ENCODE measurements at places on chromosomes 12 and 14.

GRCh38 chr12:99067171-99067785, 422.2 kb downstream of the APAF1 start:
- no peak for DNase-seq

DNA sequence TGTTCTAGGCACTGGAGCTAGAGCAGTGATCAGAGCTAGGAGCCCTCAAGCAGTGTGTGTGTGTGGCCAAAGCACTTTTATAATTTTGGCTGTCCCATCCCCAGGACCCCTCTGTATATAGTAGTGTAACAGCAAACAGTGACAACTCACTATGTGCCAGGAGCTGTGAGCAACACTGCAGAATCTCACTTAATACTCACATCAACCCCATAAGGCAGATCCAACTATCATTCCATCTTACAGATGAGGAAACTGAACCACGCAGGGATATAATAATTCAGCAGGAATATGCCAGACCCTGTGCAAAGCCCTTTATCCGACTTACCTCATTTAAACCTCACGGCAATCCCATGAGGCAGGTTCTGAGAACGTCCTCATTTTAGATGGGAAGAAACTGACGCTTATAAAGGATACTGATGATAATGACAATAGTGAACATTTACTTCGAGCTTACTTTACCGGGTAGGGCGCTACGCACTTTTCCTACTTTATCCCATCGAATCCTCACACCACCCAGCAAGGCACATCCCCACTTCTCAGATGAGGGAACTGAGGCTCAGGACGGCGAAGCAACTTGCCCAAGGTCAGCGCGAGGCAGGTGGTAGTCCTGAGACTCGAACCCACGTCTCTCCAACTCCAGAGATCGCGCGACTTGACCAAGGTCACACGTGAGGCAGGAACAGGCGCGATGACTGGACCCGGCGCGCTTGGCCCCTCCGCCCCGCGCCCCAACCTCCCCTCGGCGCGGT, 687 bp downstream of the RAB35 start:
- peak; percentile 43 for DNase-seq

GRCh38 chr12:6277982-6278438, 32.5 kb upstream of the PLEKHG6 start:
- DNase-seq: no peak

DNA sequence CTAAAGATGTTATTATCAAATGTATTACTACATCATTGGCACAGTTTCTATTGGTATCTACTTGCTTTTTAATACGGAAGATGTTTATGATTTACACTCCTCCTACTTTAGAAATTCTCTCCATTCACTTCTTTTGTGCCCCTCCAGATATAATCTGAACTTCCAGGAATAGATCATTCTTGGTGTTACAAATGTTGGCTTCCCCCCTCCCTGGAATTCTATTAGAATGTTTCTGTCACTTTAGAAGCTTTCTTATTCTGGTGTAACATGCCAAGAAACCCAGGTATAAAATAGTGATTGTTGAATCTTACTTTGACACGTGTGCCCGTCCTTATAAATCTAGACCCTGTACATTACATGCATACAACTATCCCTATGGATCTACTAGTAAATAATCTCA, 1.2 kb upstream of the WDR20 start:
- DNase-seq: no peak

GRCh38 chr12:87991483-87991882, 37.7 kb downstream of the C12orf50 start:
- DNase-seq: no peak

- DNase-seq: no peak
These were observed 3.1 kb downstream of the OTUB2 start for GRCh38 chr14:94029265-94029664.

- no peak for DNase-seq
These were observed at the start of gene CLEC6A for GRCh38 chr12:8455727-8456360. Gene CLEC6A, plus strand, starts transcription at chr12:8455962. Its CDS starts 150 bp downstream, at chr12:8456112.

DNA sequence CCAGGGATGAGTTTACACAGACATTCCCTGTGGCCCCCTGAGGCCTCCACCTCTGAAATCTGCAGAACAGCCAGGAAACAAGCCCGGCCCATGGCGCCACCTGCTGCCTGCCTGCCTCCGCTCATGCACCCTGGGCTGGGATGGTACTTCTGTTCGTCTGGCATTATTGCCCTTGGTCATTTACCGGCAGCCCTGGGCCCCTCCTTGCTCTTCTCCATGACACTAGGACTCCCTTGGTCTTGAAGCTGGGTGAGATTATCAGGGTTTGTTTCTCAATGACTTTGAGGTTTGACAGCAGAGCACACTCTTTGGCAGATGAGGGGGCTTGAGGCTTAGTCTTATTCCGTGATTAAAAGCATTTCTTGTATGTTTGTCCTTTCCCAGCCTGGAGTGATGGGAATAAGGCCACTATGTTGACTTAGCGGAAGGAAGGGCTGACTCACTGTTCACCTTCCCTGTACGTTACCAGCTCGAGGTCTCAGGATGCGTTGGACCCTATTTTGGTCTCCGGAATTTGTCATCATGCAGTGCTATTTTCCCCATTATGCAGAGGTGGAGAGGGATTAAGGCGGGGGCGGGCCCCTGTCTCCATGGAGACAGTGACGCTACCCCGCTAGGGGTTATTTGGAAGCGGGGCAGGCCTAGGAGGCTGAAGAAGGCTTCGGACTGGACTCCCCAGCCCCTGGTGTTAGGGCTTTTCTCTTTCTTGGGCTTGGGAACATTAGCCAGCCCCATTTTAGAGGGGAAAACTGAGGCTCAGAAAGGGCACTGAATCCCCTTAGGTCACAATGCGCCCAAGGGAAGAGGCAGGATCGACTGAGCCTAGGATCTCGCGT, 706 bp upstream of the PEX5 start:
- peak; percentile 82 for DNase-seq

DNA sequence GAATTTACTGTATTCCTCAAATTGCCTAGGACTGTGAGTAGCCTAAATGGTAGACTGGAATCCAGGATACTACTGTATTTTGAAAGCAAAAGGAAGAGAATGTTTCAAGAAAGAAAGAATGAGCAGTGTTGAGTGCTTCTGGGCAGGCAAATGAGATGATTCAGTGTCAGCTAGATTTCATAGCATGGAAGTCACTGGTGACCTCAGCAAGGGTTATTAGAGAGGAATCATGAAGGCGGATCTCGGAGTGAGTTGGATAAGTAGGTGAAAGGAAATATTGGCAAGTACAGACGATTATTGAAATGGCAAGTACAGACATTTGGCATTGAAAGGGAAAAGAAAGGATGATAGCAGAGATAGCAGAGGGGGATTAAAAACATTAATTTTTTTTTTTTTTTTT, 27.1 kb downstream of the VRK1 start:
- DNase-seq: no peak

GRCh38 chr12:16530268-16530850, 75.6 kb downstream of the LMO3 start:
- no peak for DNase-seq

DNA sequence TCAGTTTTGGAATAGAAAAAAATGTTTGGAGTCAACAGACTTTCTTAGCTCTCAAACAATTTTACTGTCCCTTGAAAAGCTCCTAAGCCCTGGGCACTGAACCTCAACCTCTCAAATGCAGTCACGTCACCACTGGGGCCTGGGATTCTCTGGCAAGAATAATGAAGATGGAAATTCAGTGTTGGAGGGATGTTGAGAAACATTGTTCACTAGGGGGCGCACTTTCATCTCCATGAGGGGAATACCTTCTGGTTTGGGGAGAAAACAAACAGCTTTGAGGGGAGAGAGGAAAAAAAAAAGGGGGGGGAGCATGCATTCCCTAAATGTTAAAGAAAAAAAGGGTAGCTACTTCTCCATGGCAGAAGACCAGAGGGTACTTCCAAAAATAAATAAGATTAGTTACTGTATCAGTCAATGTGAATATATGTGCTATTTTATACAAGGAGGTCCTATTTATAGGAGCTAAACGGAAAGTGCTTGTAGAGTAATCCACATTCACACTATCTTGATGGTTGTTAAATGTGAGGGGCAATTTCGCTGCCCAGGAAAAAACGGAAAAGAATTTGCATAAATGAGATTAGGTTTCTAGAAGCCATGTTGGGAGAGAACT, 5.8 kb upstream of the TBPL2 start:
- peak; percentile 90 for DNase-seq

DNA sequence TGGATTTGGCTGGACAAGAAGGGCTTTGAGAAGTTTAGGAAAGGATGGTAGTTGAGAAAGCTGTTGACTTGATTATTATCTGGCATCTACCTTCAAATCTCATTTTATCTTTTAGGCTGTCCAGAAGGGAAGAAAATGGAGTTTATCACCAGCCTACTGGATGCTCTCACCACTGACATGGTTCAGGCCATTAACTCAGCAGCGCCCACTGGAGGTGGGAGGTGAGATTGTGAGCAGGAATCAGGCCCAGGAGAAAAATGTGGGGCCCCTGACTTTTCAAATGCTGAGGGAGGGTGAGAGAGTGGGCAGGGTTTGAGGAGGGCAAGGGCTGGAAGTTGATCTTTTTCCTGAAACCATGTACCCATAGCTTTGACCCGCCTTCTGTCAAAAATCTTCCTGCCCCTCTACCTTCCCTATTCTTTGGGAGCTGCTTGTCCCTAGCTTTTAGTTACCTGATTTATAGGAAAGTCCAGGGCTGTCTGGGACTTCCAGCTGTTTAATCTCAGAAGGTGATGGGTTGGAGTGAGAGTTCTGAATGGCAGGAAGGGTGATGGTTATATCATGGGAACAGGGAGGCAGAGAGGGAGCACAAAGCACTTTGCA, 134.2 kb downstream of the SMOC1 start:
- DNase-seq: peak; percentile 29

DNA sequence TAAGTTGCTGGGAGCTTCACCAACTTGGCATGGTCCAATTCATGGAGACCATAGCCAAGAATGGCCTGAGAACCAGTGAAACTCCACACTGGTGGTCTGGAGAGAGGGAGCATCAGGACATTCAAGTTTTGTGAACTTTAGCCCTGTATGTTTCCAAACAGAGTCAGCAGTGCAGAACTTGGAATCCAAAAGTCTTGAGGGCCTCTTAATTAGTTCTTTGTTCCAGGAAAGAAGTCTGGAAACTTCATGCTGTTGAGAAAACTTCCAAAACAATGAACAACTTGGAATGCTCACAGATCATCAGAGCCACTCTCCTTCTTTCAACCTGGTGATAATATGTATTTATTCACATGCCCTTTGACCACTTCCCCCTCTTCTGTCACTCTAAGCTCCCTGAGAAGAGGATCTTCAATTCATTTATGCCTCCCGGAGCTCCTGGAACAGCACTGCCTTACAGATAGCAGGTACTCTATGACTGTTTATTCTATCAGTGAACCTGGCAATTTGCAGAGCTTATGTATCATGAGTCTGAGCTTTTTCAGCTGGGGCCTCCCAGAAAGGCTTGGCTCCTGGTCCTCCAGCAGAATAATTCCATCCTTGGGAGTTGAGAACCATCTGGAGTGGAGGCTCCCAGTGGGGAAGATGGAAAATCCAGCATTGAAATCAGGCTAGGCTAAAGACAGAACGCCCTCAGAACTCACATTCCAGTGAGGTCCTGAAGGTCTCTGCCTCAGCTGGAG, 191.4 kb downstream of the KTN1 start:
- no peak for DNase-seq

GRCh38 chr12:105945880-105946279, 192.9 kb downstream of the NUAK1 start:
- no peak for DNase-seq

GRCh38 chr14:50943943-50944646, at the start of gene PYGL:
Gene PYGL, minus strand, starts transcription at chr14:50944483. Its CDS starts 80 bp downstream, at chr14:50944403.
- peak; percentile 83 for DNase-seq

GRCh38 chr12:27969624-27970400, 2.7 kb downstream of the PTHLH start:
- DNase-seq: peak; percentile 80

DNA sequence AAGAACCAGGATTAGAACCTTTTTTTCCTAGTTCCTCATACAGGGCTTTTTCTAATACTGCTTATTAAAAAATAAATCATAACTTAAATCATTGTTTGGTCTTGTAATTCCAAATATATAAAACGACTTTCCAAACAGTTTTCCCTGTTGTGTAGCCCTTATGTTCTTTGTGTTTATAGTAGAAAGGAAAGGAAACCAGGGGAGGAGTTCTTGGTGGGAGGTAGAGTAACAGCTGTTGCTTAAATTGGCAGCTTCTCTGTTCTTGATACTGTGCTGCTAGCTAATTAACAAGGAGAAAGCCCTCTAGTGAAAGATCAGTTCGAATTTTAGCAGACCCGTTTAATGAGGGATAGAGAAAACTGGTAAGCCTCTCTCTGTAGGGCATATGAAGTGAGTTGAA, 15.0 kb downstream of the SRP54 start:
- DNase-seq: peak; percentile 51

DNA sequence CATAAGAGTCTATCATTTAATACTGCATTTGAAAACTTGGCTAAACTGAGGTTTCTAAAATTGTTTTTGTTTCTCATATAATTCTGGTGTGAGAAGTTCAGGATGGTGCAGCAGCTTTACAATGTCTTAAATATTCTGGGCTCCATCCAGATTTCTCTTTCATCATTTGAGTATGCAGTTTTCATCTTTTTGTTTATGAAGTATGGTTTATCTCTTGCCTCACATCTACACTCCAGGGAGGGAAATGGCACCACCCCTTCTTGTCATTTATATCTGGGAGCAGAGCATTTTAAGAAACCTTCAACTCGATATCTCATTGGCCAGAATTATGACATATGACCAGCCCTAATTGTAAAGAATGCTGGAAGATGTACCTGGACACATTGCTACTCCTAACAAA, 24.3 kb downstream of the GEMIN2 start:
- DNase-seq: no peak

Data from eye (tissue), 1 donor.